Non-pigmented ciliary epithelial cell (primary cell): ENCODE measurements at places on chromosomes 1 and 21.

GRCh38 chr1:212746546-212746945 is 45.0 kb downstream of the NSL1 start:
- no peak for DNase-seq

GRCh38 chr1:155940993-155941844 is at the start of gene RXFP4:
RXFP4 (plus strand) TSS chr1:155941638; CDS start chr1:155941710, 72 bp downstream.
- no peak for DNase-seq

DNA sequence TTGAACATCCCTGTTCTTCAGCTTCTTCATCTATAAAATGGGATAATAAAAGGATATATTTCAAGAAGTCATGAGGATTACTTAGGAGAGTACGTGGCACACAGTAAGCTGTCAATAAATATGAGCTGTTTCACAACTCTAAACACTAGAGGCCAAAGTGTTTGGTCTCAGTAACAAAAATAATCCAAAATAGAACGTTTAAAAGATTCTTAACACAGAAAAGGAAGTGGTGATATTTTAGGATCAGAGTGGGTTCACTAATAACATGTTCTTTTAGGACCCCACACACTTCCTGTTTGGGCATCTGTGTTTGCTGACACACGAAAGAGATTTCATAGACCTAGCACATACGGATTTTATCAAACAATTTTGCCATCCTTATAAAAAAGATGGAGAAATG is 32.9 kb downstream of the TNFSF18 start:
- no peak for DNase-seq

DNA sequence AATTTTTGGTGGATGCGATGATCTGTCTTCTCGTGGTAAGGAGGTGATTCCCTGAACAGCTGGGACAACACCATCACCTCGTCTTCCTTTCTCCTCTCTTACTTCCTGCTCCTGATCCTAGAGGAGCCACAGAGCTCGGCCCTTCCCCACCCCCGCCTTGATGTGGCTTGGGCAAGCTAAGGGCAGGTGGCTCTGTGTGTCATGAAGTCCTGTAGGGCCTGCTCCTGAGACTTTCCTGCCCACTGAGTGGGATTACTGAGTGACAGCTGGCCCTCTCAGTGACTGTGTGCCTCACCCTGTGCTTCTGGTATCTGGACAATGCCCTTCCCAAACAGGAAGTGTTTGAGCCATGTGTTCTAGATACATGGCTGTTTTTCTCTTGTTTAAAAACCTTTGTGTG is 153.0 kb downstream of the KCNJ6 start:
- DNase-seq = no peak

- no peak for DNase-seq
These were observed 17.2 kb upstream of the C8A start for GRCh38 chr1:56837244-56837939.

GRCh38 chr1:66981679-66982078 is 56.9 kb downstream of the MIER1 start:
- DNase-seq = no peak

DNA sequence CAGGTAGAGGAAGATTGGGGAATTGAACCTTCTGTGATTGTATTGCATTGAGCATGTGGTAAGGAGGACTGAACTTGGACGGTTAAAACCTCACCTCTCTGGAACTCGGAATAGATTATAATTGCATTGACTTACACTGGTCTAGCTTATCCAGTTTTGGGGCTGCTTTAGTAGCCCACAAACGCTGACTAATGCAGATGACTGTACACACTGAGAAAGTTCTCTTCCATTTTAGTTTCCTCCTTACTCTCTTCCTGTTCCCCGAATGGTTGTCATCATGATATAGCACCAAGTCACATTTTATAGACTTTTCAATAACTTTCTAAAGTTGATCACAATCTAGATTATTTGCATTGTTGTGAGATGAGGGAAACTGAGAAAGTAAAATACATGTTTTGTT is 78.2 kb downstream of the NFIA start:
- no peak for DNase-seq

DNA sequence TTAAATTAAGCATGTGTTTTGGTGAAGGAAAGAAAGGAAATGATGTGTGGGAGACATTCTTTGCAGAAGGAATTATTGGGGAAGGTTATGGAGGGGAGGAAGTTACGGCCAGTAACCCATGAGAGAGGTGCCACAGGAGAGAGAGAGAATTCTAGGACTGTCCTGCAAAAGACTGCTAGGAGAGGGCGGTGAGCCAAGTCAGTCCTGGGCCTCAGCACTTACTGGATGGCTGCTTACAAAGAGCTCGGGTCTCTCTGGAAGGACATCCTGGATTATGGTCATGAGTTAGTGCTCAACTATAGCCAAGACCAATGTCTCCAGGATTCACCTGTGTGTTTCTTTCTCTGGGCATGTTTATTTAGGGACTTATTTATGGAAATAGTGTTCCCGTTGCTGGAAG is 74.4 kb upstream of the HSD17B7 start:
- DNase-seq = no peak

- no peak for DNase-seq
These were observed 12.4 kb upstream of the TBX15 start for GRCh38 chr1:119000371-119001180.

GRCh38 chr1:34657849-34658248 is 97.0 kb upstream of the GJB5 start:
- DNase-seq = no peak

- peak; percentile 74 for DNase-seq
These were observed 1.4 kb upstream of the SSBP3 start for GRCh38 chr1:54407404-54408146.

DNA sequence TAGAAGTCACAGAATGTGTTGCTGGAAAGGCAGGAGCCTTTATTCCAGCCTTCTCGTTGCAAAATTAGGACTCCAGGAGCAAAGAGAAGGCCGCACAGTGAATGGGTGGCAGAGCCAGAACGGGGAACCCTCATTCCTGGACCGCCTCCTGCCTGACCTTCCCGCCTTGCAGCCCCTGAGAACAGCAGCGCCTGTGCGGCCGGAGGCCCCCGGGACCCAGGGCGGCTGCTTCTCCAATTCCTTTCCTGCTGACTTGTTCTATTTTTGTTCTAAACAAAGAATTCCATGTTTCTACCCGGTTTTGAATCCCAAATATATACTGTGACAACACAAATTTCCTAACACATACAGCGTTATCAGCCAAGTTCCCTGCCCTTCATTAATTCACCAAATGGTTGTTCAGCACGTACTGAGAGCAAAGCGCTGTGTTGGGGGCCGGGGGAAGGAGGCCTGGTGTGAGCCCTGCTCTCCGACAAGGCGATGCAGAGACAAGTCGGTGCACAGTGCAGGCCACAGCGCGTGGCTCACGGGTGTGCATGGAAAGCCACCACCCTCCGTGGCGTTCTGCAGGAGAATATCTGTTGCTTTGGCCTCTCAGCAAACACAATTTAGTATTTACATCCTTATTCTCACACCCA is 31.9 kb upstream of the COL6A2 start:
- no peak for DNase-seq

GRCh38 chr1:229478852-229479251 is 29.3 kb downstream of the NUP133 start:
- no peak for DNase-seq

- DNase-seq = no peak
These were observed 17.1 kb downstream of the BCAN start for GRCh38 chr1:156658945-156659574.

- DNase-seq = no peak
These were observed 1.1 kb upstream of the GUCA2B start for GRCh38 chr1:42152119-42152518.

DNA sequence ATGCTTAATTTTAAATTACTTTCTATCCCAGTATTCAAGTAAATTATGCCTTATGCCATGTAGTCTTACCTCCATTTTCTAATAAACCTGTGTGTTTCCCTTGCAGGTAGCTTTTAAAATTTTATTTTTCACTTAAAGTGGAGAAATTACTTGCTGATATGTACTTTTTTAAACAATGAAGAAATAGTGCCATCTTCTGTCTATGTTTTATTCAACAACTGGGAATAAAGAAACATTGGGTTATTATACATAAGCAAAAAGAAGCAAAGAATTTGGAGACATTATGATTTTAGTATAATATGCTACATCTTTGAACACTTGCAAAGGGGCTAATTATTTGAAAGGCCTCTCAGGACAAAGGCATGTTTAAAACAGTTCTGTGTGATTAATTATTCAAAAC is 1912.9 kb downstream of the MRPL39 start:
- no peak for DNase-seq

DNA sequence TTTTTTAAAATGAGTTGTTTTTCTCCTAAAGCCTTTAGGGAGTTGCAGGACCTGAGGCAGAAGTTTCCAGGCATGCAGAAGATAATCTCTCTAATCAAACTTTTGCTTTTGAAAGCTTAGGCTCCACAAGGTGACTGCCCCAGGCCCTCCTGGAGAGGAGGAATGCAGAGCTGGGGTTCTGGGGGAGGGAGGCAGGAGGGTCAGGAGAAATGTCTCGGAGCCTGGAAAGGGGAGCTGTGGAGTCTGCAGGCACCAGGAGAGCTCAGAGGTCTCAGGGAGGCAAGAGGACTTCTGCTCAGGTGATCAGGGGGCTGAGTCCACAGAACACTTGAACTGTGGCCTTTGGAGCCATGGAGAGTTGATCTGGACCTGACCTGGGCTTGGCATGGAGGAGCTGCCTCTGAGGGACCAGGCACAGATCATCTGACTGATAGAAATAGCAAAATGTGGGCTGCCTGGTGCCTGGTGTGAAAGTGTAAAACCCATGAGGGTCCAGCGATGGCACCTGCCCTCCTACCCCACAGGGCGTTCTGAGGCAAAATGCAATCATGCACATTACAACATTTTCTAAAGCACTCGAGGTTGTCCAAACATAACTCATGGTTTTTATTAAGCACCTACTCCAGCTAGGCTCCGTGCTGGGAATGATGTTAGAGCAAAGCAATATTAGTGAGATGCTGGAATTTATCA is 10.0 kb upstream of the ABCG1 start:
- no peak for DNase-seq
